ENCODE measurements at places on chromosomes 6 and 20.

- no peak for DNase-seq
Measured at GRCh38 chr6:100879317-100879716, 1.8 kb downstream of the ASCC3 start.

- DNase-seq, result no peak
Measured at GRCh38 chr20:45832619-45833018, 980 bp upstream of the SNX21 start.

GRCh38 chr6:99614430-99615186, 8.0 kb downstream of the PRDM13 start:
- DNase-seq, result no peak

- no peak for DNase-seq
Measured at GRCh38 chr20:59623133-59623532, 18.8 kb downstream of the PHACTR3 start.

GRCh38 chr6:12529364-12530019, 187.1 kb upstream of the PHACTR1 start:
- DNase-seq, result no peak

- DNase-seq, result no peak
Measured at GRCh38 chr20:64226686-64227580, 28.6 kb upstream of the PCMTD2 start.

DNA sequence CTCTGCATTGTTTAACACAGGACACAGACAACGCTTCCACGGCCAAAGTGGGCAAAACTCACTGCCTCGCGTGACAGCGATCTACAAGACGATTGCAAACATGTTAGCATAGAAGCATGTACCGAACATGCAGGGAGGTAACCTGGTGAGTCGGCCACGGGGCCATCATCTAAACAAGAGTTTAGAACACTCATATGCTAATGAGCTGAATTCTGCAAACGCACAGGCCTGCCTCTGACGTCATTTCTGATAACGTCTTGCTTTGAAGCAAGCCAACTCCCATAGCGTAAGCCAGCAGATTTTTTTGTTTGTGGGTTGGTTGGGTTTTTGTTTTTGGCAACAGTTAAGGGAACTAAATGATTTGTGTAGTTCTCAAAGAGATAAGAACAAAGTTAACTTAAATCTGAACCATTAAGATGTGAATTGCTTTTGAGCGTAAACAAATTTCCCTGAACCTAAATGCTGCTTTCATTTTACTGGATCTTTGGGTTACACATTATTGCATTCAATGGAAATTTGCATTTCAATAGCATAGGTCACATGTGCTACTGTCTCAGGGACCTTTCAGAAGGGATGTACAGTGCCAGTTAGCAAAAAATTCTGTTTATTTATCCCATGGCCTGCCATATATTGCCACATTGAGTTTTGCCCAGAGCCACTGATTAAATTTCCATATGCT, 184.5 kb upstream of the PDE10A start:
- no peak for DNase-seq

DNA sequence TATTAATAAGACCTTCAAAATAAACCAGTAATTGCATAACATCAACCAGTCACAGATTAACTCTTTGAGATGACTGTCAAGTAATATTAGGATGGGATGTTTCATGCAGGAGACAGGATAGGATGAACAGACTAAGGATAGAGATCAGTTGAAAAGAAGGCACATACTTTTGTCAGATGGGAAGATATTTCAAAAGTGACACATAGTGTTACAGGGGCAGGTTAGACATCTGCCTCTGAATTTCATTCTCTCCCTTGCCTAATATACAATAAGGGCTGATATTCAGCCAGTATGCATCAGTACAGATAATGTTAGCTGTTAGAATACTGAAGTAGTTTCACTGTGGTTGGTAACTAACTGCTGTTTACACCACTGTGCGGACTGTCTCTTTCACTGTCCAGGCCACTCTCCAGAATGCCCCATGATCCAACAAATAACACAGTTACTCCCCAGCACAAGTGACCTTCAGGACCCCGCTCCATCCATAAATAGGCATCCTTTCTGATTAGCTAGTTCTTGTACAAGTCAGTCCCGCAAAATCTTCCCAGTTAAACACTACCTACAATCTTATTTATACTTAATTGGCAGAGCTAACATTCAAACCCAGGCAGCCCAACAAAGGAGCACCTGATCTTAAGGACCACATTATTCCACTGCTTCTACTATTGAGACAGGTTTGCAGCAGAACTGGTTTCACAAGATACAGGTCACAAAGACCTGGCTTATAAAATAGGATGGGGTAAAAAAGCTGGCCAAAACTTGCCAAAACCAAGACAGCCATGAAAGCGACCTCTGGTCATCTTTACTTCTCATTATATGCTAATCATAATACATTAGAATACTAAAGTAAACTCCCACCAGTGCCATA, 21.9 kb upstream of the PLN start:
- no peak for DNase-seq
